ENCODE measurements at places on chromosomes 1 and 21. TPM values are rescaled to one million over a fixed set of nuclear protein-coding genes. Genes with fewer than 3 reads are reported as not detected.

ACAP3 gene
- 33.9 TPM for total RNA-seq

NBPF4 gene
- total RNA-seq = not detected

CFHR1 gene
- not detected for total RNA-seq

OR2T11 gene
- 0.06 TPM for total RNA-seq

ESRRG gene
- total RNA-seq = 57.9 TPM

RFX5 gene
- 31.6 TPM for total RNA-seq

GFI1 gene
- 1.5 TPM for total RNA-seq

JAM2 gene
- 12.1 TPM for total RNA-seq
